ENCODE measurements at places on chromosomes 3 and 15.

- no peak for DNase-seq
These were observed 45.9 kb downstream of the ATP2C1 start for GRCh38 chr3:130939753-130940152.

GRCh38 chr15:23069496-23070166 lies 30.3 kb upstream of the TUBGCP5 start:
- peak; percentile 19 for DNase-seq

DNA sequence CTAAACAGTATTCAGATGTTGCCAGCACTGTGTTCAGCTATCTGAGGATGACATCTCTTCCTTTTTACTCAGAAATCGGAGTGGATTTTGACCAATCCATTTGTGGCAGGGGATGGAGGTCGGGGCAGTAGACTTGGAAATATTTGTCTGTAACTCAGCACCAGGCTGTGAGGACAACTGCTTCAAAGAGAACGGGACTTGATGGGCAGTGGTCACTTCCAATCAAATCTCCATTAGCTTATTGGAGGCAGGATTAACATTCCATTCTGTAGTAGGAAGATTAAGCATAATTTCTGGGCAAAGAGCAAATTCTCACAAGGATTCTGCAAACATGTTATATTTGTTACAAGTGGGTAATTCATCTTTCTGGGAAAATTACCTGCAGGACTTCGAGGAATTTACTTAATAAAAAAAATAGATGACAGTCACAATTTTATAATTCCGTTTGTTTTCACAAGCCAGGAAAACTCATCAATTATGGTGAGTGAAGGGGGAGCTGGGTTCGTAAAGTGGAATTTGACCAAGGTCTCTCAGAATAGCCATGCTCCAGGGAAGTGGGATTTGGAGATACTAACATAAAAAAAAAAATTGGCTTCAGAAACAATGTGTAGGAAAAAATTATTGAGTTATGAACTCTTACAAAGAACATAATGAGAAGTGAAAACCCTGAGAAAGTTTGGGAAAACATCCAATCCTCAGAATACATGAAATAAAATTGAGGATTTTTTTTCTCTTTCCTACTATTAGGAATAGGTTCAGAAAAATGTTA lies 18.1 kb downstream of the CRABP1 start:
- DNase-seq: no peak

GRCh38 chr3:36907911-36908646 lies 36.8 kb downstream of the TRANK1 start:
- peak; percentile 80 for DNase-seq

- no peak for DNase-seq
These were observed 14.4 kb downstream of the TMPRSS7 start for GRCh38 chr3:112048911-112049310.

All from lung microvascular endothelial cell (primary cell).